ENCODE measurements at places on chromosomes 7 and 10.

GRCh38 chr7:332020-332517, 42.1 kb downstream of the FOXL3 start:
- no peak for DNase-seq

DNA sequence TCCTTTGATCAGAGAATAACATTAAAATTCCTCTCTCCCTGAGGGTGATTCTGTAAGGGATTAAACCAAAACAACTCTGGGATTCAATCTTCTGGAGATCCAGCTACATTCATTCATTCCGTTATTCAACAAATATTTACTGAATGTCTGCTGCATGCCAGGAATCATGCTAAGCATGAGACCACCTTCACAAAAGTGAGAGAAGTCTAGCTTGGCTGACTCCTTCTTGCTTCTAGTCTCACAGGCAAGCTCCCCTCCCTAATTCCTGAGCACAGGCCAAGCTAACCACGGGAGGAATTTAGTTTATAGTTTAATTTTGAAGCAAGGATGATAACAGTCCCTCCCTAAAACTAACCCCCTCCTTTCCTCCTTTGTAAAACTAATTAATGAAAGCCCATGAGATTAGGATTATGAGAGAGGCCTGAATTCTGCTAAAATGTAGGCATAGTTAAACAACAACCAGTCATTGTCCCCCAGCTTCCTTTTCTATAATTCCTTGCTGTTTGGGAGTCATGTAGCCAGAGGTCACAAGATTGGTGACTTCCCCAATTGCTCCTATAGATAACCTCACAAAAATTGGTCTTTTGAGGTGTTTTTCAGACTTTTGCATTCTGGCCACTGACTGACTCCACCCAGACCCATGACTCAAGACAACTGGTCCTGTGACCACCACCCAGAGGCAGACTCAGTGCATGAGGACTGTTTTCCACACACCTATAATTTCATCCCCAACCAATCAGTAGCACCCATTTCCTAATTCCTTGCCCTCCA, 113.5 kb downstream of the ITGB8 start:
- no peak for DNase-seq

DNA sequence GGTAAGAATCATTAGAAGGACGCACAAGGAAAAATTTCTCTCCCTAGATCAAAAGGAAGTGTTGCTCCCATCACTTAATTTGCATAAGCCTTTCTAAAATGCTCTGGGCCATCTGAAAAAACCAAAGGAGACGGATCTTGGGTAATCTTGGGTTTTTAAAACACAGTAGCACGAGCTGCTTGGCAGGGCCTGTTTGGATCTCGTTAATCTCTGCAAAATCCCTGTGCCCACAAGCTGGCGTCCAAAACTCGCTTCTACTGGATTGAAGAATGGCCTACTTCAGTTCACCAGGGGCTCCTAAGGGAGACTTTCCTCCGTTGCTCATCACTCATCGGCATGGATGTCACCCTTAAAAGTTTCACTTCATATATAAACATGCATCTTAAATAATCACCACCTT, 128.6 kb downstream of the RNF216 start:
- DNase-seq = no peak

DNA sequence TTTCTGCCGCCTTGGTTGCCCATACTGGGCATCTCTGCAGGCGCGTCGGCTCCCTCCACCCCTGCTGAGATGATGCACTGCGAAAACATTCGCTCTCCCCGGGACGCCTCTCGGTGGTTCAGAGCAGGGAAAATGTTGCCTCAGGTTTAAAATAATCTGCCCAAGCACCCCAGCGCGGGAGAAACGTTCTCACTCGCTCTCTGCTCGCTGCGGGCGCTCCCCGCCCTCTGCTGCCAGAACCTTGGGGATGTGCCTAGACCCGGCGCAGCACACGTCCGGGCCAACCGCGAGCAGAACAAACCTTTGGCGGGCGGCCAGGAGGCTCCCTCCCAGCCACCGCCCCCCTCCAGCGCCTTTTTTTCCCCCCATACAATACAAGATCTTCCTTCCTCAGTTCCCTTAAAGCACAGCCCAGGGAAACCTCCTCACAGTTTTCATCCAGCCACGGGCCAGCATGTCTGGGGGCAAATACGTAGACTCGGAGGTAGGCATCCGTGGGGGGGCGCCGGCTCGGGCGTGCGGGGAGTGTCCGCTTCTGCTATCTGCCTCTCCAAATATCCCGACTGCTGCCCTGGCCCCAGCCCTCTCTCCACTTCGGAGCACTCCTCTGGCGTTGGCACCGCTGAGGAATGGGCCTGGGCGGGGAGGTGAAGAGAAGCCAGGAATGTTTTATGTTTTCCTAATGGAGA, at the start of gene CAV1:
TSS of gene CAV1 (plus strand) at position 428 of the 689 bp plus-strand sequence. CDS start at position 455, 27 bp downstream.
- DNase-seq = no peak
